ENCODE measurements at places on chromosomes 1 and 21. TPM values are rescaled to one million over a fixed set of nuclear protein-coding genes. Genes with fewer than 3 reads are reported as not detected.
A peak's percentile ranks its signal among the peaks of the same experiment; 100 is the strongest.

DNA sequence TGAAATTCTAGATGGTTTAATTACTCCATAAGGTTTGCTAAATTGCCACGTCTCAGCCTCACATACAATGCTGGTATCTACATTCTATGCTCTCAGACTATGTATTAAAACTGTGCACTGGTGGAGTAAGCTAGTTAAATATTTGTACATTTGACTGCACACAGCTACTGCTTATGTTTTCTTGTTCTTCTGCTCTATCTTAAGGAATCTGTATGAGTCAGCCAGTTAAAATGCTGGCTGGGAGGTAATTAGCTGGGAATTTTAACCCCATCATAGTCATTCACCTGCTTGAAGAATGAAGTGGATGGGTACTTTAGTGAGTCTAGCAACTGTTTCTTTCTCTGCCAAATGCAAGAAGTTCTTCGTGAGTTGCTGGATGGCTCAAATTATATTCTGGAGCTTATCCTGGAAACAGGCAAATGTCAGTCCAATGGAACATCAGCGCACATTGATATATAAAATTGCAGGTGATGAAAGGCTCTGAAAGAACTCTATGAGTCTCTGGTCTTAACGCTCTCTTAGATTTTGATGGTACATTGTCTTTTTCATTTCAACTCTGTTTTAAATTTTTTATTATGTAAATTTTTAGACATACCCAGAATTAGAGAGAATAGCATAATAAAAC, 83.4 kb downstream of the BACH1 start:
- no peak for DNase-seq

DNA sequence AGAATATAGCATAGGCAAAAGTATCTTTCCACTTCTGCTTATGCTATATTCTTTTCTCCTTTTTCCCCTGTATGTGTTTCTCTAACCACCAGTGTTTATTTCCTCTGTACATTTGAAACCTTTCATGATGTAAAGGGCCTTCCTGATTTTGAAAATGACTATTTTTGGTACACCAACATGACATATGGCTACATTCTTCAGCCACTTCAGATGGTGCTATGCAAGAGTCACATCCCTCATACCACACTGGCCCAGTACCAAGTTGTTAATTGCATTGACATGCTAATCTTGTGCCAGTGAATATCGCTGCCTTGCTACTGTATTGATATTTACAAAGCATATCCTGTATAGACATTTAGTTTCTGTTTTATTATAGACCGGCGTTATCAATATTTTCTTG, 408.7 kb downstream of the NCAM2 start:
- DNase-seq = no peak

Gene LPAR3
- total RNA-seq = 0.32 TPM

DNA sequence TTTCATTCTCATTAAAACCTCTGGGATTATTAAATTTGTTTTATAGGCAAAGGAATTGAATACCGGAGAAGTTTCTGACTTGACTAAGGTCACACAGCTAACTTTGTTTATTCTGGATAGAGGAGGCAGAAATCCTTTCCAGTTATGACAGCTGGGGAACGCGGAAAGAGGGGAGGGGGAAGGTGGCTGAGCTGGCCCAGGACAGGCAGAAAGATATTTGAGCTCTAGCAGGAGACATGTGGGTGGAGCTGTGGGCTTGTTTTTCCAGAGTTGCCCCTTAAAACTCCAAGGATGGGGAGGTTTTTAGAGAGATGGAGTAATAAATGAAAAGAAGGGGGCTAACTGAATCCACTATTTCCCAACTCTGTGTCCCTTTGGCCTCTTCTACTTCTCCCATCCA, 27.8 kb downstream of the FOXD2 start:
- DNase-seq = no peak

DNA sequence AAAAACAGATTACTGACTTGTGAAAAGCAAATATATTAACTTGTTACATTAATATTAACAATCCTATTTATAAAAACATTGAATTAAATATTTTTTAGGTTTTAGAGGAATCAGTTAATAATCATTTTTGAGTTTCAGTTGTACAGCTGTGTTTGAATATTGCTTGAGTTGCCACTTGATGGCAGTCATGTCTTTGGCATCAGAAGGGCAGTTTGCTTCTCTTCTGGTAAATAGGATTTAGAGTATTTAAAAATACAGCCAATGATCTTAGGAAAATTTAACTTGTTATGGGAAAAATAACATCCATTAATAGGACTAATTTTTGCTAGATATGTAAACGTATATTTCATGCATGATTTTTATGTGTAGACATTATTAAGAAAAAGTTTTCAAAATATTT, 234.1 kb downstream of the NCAM2 start:
- no peak for DNase-seq

Gene OR2L2
- 0.35 TPM for total RNA-seq

Gene MEGF6
- 123 TPM for total RNA-seq

DNA sequence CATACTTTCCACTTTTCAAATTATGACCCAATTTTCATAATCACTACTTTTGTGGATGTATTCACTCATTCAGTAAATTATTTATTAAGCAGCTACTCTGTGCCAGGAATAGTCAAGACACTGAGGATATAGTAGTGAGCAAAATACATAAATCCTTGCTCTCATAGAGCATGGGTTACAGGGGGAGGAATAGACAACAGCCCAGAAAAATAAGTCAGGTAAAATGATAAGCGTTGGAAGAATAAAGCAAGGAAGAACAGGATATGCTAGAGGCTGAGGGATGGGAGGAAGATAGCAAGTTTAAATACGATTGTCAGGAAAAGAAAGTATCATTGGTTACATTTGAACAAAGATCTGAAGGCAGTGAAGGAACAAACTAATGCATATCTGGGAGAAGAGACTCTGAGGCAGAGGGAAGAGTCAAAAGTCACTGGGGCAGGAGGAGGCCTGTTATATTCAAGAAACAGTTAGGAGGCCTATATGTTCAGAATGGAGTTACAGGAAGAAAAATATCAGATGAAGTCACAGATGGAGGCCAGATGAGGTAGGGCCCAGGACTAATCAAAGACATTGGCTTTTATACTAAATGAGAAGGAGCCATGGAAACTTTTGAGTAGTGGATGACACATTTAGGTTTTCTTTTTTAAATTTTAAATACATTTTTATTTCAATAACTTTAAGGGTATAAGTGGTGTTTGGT, 42.9 kb downstream of the SEC22B start:
- DNase-seq = no peak

Gene OR13G1
- total RNA-seq = not detected

Gene C1QA
- total RNA-seq = not detected

DNA sequence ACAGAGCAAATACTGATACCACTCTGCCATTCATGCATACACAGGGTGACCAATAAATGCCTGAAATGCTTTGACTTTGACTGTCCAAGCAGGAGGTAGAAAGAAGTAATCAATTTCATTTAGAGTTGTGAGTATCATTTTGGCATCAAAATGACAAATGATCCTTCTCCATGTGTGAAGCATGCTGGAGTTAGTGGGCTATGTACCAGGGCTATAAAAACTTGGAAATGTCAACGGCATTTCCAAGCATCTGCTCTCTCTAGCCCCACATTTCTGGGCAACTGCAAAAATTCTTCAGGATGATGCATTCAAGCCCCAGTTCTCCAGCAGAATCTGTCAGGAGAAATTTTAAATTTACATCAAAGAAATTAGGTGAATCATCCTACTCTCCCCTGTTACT, 208.4 kb upstream of the PTBP2 start:
- no peak for DNase-seq

Gene DCDC2B
- not detected for total RNA-seq

DNA sequence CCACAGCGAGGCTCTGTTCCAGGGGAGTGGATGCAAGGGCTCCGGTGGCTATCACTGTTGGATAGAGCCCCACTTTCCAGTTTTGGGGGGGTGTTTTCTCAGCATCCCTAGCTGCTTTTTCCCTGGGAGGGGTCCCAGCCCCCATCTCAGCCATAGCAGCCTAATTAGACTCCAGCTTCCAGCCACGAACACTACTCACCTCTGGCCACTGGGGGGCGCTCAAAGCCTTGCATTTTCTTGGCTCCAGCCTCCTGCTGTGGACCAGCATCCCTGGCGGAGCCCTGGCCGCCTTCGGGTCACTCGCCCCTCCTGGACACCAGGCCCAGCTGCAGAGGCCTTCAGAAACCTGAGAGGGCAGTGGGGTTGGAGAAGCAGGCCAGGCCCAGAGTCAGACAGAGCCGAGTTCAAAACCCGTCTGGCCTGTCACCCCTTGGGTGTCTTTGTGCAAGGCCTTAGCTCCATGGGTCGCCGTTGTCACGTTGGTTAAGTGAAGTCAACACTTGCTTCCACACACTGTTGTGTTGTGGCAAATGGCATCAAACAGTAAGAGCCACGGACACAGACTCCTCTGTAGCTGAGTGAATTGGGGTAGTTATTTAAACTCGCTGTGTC, 93.5 kb upstream of the ACTL8 start:
- peak; percentile 31 for DNase-seq

GRCh38 chr1:44101328-44101727, 17.3 kb upstream of the KLF17 start:
- no peak for DNase-seq

DNA sequence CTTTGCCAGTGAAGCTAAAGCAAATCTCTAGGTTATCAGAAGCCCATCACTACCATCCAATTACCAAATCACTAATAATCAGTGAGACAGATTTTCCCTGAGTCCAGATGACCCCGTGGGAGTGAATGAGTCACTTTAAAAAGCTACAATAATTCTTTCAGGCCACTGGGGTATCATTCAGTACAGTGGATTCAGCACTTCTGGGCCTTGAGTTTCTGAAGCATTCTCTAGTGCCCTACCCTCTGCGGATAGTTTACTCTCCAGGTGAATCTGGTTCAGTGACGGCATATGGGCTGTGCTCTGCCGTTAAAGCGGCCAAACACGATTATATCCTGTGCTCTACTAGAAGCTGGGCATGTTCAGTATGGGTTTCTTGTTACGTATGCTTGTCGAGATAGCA, 26.1 kb downstream of the NR5A2 start:
- no peak for DNase-seq

DNA sequence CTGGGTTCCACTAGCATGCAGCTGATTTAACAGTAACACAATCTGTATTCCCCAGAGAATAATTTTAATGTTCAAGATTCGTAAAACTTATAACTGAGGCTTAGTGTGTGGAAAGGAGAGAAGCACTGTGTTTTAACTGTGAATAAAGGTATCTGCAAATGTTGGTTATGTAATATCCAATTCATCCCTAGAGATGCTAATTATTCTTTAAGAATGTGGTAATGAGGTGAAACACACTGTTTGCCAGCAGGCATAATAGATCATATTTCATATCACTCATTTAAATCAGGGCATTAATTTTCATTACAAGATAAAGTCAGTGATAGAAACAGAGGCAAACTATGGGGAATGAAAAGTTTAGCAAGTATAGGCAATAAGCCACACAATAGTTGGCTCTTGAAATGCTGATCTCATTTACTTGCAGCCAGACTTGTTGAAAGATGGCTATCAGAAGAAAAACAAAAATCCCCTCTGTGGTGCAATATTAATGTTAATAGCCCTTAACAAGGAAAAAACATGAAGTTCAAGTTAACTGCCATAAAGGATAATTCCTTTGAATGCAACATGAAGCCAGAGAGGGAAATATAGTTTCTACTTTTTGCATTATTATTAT, 33.4 kb downstream of the HMCN1 start:
- DNase-seq = no peak

- no peak for DNase-seq
These were observed 9.8 kb upstream of the CAPZB start for GRCh38 chr1:19495000-19495656.

- no peak for DNase-seq
These were observed 19.7 kb downstream of the SLC5A9 start for GRCh38 chr1:48242141-48242736.

Gene OR2T29
- total RNA-seq = not detected

DNA sequence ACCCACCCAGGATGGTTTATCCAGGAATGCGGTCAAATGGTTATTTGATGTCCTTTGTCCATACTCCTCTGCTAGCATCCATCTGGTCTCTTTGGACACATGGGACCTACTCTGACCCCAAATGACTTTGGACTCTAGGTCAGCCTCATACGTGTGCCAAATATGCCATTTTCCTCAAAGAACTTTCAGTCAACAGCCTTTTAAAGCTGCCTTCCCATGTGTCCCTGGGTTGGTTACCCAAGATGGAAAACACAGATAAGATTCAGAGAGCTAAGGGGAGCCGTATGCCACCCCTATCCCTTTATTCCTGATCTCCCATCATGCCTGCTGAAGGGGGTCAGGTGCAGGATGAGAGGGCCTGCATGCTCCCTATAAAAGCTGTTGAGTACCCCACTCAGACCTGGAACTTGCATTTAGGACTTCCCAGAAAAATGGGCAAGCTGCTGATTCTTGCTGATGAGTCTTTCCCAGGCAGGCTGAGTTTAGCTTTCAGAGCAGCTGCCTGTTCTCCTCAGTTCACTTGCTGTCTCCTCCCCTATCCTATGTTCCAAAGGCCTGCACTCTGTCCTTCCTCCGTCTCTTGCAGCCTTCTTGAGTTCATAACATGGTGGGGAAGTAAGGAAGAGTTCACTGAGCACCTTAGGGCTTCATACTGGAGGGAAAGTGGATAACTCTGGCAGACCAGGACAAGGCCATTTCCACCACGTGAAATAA, 19.8 kb downstream of the CHI3L2 start:
- DNase-seq = no peak

GRCh38 chr1:178867670-178868069, 3.2 kb downstream of the ANGPTL1 start:
- no peak for DNase-seq

- no peak for DNase-seq
These were observed 303.8 kb upstream of the LRRC7 start for GRCh38 chr1:69263921-69264391.

Gene NUCKS1
- 72.0 TPM for total RNA-seq

DNA sequence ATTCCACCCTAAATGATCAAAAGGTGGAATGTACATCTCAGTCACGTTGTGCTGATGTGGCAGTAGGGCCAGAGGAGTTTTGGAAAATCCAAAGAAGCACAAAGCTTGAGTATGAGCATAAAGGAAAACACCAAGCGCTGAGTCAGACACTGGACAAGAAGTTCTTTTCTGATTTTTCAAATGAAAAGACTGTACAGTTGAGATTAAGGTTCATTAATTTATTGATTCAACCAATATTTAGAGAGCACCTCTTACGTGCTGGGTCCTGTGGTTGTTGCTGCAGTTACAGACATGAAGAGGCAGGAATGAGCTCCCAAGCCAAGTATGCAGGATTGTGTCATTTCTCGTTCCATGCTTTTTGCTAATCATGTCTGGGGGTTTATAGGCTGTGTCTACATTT, 28.9 kb upstream of the APP start:
- DNase-seq = no peak

Gene FAM131C
- total RNA-seq = not detected

- DNase-seq = no peak
These were observed 14.7 kb downstream of the CACHD1 start for GRCh38 chr1:64484651-64485050.

Gene RGS21
- total RNA-seq = not detected

- no peak for DNase-seq
These were observed 168.4 kb downstream of the PCNX2 start for GRCh38 chr1:233127157-233127556.

GRCh38 chr1:166840309-166841274, 1.3 kb downstream of the POGK start:
- no peak for DNase-seq

Gene S100A12
- total RNA-seq = not detected

GRCh38 chr1:64584479-64584878, 114.5 kb downstream of the CACHD1 start:
- DNase-seq = no peak

GRCh38 chr1:107680579-107680985, 284.4 kb downstream of the VAV3 start:
- DNase-seq = no peak

Gene MAP10
- total RNA-seq = 1.1 TPM
